Mononuclear cell (primary cell): ENCODE measurements at places on chromosomes 13 and 19. TPM values are rescaled to one million over a fixed set of nuclear protein-coding genes. Genes with fewer than 3 reads are reported as not detected.

Gene SIGLEC8
- total RNA-seq, result not detected

Gene ETHE1
- total RNA-seq, result 30.6 TPM

Gene CDC16
- 27.4 TPM for total RNA-seq

Gene STOML3
- not detected for total RNA-seq

Gene KLK12
- not detected for total RNA-seq

Gene MAG
- total RNA-seq, result not detected

Gene SIRT6
- total RNA-seq, result 9.3 TPM

Gene ZNF91
- total RNA-seq, result 83.2 TPM

Gene IZUMO2
- total RNA-seq, result not detected

Gene ZSWIM4
- 1.5 TPM for total RNA-seq

Gene ZNF723
- total RNA-seq, result not detected

Gene RFPL4A
- not detected for total RNA-seq

Gene KIR3DL2
- 0.84 TPM for total RNA-seq

Gene SH2D3A
- 14.0 TPM for total RNA-seq

Gene PIBF1
- 25.7 TPM for total RNA-seq

Gene PLVAP
- total RNA-seq, result 0.63 TPM

Gene THAP8
- total RNA-seq, result 0.42 TPM

Gene ERICH6B
- not detected for total RNA-seq

Gene ATP4A
- not detected for total RNA-seq

Gene FGF14
- under 0.01 TPM for total RNA-seq

Gene ZGLP1
- 1.6 TPM for total RNA-seq

Gene C19orf33
- total RNA-seq, result 3.1 TPM

Gene BRSK1
- total RNA-seq, result 0.52 TPM

Gene ZNF709
- 3.0 TPM for total RNA-seq

Gene SLC35E1
- total RNA-seq, result 38.5 TPM

Gene SWSAP1
- total RNA-seq, result 0.94 TPM

Gene IGSF23
- not detected for total RNA-seq

Gene ZNF846
- total RNA-seq, result 4.8 TPM

Gene TRAPPC6A
- 30.9 TPM for total RNA-seq

Gene ZNF816
- 11.0 TPM for total RNA-seq

Gene S1PR4
- total RNA-seq, result 81.6 TPM

Gene GRK1
- total RNA-seq, result not detected

Gene AZU1
- total RNA-seq, result 0.31 TPM

Gene SBSN
- not detected for total RNA-seq

Gene DHDH
- 0.21 TPM for total RNA-seq

Gene OR7G2
- total RNA-seq, result not detected

Gene OR7A5
- total RNA-seq, result 0.10 TPM

Gene CLEC17A
- total RNA-seq, result 1.6 TPM

Gene NKG7
- 119 TPM for total RNA-seq

Gene GNG7
- 2.0 TPM for total RNA-seq

Gene FPR3
- 2.2 TPM for total RNA-seq

Gene RGS9BP
- 0.10 TPM for total RNA-seq

Gene ZNF429
- total RNA-seq, result 8.4 TPM

Gene ZSCAN22
- total RNA-seq, result 0.52 TPM

Gene IGLON5
- not detected for total RNA-seq

Gene PLPP2
- under 0.01 TPM for total RNA-seq

Gene WDR87
- total RNA-seq, result under 0.01 TPM

Gene NUMBL
- total RNA-seq, result 3.1 TPM

Gene ZNF729
- under 0.01 TPM for total RNA-seq

Gene NLRP7
- 0.10 TPM for total RNA-seq

Gene SCN1B
- 0.73 TPM for total RNA-seq
